ENCODE measurements at places on chromosomes 7 and 10.

- DNase-seq, result no peak
Measured at GRCh38 chr10:69871074-69871473, 69.4 kb downstream of the COL13A1 start.

- no peak for DNase-seq
Measured at GRCh38 chr7:137142376-137142775, 201.2 kb downstream of the PTN start.

DNA sequence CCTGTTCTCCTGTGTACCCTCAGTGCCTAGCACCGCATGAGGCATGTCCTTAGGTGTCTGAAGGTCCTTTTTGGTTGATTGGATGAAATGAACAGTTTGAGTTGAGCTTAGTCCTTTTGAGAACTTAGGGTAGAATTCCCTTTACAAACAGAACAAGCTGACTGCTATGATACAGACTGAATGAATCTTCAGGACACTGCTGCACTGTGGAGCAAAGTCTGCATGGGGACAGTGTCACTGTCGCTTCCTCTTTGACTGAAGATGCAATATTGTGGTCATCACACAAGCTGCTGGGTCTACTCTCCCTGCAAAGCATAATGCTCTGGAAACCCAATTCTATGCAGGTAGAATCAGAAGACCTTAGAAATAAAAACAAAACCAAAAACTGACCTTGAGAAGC is 8.6 kb upstream of the PLAU start:
- DNase-seq, result no peak

- no peak for DNase-seq
Measured at GRCh38 chr10:117928741-117929140, 118.0 kb downstream of the RAB11FIP2 start.

DNA sequence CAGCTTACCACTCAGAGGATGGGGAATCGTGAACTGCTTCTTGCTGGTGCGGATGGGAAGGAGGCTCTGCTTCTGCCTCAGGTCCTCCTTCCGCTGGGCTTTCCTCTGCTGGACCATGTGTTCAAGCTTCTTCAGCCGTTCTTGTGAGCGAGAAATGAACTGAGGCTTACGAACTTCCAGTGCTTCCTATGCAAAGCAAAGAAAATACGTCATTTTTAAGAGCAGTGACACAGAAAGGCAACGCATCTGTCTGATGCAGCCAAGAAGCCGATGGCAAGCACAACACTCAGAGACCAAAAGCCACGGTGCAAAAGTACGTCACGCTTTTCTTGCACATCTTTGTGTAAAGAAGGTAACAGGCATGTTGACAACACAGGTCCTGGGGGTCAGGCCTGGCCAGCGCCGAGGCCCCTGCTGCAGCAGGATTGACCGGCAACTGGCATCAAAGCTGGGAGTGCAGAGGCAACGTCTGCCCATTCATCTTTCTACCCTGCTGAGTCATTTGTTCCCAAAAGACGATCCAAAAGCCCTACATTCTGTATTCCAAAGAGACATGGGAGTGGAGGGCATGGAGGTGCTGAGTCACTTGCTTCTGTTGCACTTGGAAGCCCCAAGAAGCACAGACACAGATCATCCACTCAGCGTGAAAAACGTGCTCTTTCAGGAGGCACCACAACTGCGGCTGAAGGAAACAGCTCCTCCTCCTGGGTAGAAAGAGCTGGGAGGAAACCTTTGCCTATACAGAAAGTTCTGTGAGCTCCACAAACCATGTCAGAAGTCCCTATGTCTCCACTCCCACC is 71.0 kb upstream of the ADAM12 start:
- no peak for DNase-seq

DNA sequence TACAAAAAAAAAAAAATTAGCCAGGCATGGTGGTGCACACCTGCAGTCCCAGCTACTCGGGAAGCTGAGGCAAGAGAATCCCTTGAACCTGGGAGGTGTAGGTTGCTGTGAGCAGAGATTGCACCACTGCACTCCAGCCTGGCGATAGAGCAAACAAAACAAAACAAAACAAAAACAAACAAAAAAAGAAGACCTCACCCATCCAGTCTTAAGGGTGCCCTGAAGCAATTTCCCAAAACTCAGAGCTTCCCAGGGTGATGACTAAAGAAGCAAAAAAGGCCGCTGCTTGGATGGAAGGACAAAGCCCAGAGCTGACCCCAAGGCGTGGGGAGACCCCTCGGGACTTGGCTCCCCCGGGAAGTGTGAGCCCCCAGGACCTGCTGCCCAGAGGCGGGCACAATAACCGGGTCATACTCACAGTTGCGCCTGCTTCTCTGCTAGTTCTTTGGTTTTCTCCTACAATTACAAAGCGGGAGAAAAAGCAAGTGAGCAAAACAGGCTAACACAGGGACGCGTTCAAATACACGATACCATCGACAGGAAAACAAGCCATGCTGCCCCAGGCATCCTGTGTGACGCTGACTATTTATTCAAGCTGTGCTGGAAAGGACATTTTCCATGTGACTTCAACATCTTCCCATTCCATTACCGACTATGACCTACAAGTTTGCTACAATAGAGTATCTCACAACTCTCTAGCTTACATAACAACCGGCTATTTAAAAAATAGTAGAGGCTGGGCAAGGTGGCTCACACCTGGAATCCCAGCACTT is 29.9 kb downstream of the PAPOLB start:
- DNase-seq, result no peak

DNA sequence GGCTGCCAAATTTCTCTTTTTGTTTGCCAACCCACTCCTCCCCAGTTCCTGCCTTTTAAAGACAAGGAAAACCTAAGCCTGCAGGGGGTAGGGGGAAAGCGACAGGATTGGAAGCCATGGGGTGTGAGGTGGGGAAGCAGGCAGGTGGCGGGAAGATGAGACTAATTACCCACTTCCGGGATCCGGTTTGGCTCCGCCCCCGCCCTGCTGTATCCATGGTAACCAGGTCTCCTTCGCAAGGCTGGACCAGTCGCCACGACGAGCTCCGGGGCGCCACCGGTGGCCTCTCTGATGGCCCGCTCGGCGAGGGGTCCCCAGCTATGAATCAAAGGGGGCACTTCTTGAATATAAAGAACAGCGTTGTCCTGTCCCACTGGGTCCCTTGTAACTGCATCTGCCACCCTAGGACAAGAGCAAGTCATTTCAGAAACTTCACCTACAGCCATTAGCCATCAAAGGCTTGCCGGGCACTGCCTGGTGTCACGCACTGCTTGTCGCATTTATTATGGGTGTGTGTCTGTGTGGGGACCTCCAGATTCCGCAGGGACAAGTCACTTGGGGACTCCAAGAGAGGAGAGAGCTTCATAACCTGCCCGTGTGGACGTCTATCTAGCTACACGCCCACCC is 55.4 kb upstream of the LMTK2 start:
- DNase-seq, result no peak

DNA sequence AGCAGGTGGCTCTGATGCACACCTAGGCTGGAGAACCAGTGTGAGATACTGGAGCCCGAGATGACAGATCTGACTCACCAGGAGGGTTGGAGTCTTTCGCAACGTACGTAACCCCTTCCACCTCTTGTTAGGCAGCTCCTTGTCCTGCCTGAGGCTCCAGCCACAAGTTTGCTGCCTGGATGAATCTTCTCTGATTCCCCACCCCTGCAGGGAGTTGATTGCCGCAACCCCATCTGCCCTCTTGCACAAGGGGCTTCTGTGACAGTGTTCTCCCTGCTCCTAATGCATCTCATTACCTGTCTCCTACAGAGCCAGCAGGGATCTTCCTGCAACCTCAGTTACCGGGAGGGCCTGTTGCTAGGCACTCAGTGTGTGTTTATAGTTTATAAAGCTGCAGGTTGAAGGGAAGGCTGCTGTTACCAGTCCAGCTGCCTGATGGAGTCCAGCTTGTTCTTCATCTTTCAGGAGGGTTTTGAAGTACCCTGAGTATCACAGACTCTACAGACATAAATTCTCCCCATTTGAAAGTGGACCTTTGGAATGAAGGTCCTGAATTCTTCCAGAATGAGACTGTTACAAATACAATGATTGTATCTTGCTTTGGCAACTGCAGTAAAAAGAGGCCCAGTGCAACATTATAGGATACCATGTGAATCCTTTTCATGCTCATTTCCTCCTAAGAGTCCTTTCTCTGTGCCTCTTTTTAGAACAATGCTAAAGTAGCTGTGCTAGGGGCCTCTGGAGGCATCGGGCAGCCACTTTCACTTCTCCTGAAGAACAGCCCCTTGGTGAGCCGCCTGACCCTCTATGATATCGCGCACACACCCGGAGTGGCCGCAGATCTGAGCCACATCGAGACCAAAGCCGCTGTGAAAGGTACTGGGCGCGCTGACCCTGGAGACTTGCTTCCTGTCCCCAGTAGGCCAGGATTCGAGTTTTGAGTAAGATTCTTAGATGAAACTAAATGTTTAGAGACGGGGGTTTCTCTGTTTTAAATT is 6.5 kb downstream of the MDH2 start:
- no peak for DNase-seq

DNA sequence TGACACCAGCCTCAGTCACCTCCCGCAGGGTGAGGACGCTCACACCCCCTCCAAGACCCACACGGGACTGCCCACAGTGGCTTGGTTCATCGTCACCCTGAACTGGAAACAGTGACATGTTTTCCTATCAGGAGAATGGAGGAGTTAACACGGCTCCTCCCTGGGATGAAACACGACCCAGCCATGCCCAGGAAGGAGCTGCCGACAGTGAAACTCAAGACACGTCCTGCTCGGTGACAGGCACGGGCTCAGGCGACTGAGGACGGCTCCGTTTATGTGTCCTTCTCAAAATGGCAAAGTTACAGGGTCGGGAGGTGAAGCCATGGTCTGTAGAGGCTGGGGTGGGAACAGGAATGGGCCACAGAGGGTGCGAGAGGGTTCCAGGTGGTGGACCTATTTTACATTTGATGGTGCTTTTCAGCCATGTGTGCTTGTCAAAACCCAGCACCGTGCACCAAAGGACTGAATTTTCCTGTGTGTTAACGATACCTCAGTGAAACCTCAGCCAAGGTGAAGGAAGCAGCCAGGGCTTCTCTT is 272.4 kb downstream of the ADARB2 start:
- DNase-seq, result no peak

GRCh38 chr7:91533996-91534395 is 269.8 kb downstream of the FZD1 start:
- DNase-seq, result no peak

GRCh38 chr10:71436268-71437125 is 39.8 kb downstream of the CDH23 start:
- no peak for DNase-seq

GRCh38 chr7:98506471-98506870 is 105.6 kb upstream of the BAIAP2L1 start:
- DNase-seq, result no peak

DNA sequence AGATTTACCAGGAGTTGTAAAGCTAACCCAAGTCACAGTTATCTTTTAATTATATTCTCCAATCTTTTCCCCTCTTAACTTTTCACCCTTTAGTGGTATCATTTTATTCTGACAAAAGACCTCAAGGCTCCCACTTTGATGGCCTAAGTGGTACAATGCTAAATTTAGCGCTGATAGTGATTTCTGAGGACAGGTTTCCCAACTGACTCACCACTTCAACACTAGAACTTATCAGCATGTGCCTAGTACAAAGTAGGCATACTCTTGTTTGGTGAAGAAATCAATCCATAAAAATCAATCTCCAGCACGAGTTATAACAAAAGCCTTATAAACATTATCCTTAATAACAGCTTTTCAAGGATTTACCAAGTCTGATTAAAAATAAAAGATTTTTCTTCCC is 7.5 kb downstream of the SNX13 start:
- DNase-seq, result no peak

DNA sequence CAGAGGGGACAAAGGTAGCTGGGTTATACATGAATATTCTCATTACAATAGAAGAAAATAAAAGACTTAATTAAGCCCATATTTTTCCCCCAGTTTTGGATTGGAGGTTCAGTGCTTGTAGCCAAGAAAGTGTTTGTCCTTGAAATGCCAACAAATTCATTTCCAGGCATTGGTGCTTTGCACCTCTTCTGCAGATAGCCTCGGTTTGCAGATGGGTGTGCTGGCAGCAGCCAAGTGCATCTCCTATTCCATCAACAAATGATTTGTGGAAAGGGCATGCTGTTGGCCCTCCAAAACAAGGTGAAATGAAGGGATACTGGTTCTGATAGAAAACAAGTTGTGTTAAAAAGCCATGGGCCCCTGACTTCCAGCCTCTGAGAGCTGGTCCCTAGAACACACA is 187.3 kb downstream of the DPY19L1 start:
- no peak for DNase-seq

DNA sequence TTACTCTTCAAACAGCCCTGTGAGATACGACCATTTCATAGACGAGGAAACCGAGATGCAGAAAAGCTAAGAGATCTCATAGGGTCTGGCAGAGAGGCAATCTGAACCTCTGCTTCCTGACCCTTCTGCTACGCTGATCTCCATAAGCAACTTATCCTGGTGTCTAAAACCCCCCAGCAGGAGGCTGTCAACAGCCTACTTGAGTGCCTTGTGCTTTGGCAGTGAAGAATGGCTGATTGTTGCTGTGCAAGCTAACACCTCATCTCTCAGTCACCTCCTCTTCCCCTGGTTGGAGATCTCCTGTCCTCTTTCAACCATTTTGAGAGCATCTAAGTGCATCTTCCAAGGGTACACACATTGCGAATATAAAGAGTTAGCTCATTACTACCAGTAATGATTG is 86.2 kb downstream of the AOAH start:
- no peak for DNase-seq

DNA sequence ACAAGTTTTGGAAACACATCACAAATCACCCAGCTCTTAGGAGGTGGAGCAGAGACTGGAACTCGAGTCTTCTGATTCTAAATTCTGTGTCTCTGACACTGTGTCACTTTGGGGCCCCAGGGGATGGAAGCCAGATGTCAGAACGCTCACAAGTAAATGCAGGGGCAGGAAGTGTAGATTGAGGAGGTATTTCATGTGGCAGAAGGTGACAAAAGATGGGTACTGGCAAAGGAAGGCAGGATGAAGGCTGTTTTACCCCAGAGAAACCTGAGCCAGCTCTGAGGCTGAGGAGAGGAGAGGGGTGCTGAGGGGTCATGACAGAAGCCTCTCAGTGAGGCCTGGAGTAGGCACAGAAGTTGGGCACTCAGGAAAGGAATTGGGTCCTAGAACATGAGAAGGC is 6.0 kb upstream of the PURB start:
- DNase-seq, result no peak

DNA sequence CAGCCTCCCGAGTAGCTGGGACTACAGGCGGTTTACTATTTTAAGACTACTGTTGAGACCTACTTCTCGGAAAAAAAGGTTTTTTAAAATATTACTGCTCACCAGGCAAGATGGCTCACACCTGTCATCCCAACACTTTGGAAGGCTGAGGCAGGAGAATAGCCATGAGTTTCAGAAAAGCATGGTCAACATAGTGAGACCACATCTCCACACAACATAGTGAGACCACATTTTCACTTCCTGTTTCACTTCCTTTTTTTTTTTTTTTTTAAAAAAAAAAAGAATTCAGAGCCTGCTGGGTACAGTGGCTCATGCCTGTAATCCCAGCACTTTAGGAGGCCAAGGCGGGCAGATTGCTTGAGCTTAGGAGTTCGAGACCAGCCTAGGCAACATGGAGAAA is 46.5 kb downstream of the SVOPL start:
- no peak for DNase-seq
